Thoracic aorta (tissue), 2 donors: ENCODE measurements at places on chromosomes 7 and 10.

- DNase-seq, result no peak
Observed at GRCh38 chr10:30821261-30821993, 191.9 kb upstream of the LYZL2 start.

GRCh38 chr7:26398427-26398755 is 106.7 kb downstream of the SNX10 start:
- DNase-seq, result peak; percentile 8

DNA sequence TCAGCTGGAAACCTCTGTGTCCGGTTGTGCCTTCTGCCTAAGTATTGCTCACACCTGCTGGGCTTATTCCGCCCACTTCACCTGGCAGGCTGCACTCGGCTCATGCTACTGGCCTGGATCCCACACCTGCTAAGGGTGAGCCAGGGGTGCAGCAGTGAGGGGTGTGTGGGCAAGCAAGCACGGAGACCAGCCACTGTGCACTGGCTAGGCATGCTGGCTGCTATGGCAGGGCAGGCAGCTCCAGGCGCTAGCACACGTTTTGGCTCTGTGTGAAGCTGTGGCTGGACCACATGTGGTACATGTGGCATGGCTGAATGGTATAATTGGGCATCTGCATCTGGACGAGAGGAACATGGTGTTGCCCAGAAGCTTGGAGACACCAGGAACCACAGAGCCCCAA is 940.7 kb downstream of the NRG3 start:
- no peak for DNase-seq

- no peak for DNase-seq
Observed at GRCh38 chr10:70260259-70260658, 23.5 kb downstream of the NPFFR1 start.

GRCh38 chr7:42730586-42730985 is 181.3 kb downstream of the C7orf25 start:
- no peak for DNase-seq

- no peak for DNase-seq
Observed at GRCh38 chr7:41103331-41103730, 599.6 kb downstream of the INHBA start.

GRCh38 chr10:91420868-91421267 is 10.7 kb downstream of the HECTD2 start:
- no peak for DNase-seq

DNA sequence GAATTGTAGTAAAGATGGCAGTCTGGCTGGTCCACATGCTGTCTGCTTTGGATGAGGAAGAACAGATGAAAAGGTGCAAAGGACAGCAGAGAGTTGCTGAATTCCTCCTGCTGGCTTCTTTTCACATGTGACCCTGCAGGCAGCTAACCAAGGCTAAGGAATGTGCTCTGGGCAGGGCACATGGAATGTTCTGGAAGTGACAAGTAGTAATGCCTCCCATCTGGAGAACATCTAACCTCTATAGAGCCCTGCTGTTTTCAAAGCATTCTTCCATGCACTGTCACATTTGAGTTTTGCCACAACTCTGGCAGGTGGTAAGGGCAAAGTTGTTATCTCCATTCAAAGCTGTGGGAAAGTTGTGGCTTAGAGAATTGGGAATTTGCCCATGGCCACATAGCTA is 208.8 kb downstream of the STK31 start:
- no peak for DNase-seq

DNA sequence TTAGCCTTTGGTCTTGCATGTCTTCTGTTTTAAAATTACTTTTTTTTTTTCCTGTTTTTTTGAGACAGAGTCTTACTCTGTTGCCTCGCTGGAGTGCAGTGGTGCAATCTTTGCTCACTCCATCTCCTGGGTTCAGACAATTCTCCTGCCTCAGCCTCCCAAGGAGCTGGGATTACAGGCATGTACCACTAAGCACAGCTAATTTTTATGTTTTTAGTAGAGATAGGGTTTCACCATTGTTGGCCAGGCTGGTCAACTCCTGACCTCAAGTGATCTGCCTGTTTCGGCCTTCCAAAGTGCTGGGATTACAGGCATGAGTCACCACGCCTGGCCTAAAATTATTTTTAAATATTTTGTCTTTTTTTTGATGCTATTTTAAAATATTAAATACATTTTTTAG is 38.5 kb downstream of the MLLT10 start:
- DNase-seq, result no peak

DNA sequence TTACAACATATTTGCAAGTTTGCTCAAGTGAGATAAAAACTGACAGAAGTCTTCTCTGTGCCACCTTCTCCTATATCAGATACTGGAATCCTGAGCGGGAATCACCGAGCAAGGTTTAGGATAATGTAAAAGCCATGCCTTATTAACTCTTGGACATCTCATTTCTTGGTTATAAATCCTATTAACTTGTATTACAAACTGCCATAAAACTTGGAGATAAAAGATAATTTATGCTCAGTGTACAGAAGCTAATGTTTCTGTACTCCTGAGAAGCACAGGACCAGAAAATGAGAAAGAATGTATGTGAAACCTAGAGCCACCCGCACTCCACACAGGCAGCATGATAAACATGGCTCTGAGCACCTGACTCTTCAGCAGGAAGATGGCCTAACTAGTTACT is 181.2 kb upstream of the NOBOX start:
- no peak for DNase-seq

DNA sequence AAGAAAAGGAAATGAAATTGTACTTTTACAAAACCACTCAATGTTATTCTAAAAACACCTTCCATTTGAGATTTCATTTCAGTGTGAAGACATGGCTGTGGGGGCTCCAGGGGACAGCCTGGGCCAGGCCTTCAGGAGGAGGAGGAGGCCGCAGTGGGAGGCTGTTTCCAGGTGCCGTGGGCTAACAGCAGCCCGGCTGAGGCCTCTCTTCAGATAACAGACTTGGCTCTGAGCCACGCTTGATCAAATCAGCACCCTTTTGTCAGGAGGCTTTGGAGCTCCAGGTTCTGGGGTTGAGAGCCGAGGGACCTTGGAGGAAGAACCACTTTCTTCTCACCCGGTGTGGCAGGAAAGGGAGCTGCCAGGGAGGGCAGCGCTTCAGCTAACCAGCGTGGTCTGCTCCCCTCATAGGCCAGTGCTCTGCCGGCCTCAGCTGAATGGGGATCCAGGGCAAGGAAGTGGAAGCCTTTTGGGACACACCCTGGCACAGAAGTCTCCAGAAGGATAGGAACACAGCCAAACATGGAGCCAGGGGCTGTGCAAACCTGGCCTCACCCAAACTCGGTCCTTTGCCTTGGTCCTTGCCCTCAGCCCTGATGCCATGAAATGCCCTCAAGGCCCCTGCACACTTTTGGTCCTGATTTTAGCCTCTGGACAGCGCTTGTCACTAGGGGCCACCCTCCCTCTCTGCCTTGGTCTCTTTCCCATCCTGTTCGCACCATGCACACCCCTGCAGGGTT is 23.5 kb upstream of the CHST15 start:
- DNase-seq, result no peak

DNA sequence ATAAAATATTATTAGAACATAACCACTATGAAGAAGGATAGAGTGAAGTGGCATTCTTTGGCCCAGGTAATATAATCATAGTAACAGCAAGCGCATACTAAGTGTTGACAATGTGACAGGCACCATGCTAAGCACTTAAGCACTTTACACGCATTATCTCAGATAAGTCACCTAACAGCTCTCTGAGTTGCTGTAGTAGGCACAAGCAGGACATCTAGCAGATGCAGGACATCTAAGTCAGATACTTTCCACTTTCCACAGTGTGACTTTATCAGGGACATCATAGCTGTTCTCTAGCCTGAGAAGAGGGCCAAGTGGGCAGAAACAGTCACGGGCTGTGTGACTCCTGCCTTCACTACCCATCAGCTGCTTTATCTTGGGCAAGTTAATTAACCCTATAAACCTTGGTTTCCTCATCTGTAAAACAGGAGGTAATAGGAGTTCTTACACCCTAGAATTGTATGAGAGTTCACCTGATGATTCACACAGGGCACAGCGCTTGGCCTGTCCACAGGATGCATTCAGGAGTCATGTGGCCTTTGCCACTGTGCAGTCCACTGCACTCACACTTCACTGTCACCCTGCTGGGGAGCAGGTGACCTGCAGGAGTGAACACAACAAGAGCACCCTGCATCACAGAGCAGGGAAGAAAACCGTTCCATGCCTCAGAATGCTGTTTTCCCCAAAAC is 12.5 kb downstream of the LIPA start:
- DNase-seq, result no peak

DNA sequence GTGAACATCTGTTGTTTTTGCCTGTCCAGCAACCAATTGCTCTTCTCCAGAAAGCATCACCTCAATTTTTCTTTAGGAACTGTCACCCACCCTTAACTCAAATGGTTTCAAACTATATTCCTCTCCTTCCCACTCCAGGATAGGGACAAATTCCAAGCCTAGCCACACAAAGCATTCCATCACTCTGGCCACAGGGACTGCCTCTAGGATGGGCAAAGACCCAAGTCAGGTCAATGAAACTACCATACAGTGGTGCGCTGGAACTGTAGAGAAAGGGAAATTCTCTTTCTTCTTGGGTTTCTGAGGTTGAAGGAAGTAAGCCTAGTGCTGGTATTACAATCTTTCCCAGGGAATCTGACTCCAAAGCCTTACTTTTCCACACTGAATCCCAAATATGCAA is 3.6 kb downstream of the MICU1 start:
- DNase-seq, result no peak

GRCh38 chr7:106818736-106819135 is 46.3 kb upstream of the PIK3CG start:
- no peak for DNase-seq

- no peak for DNase-seq
Observed at GRCh38 chr7:143387156-143387975, 6.2 kb downstream of the ZYX start.

DNA sequence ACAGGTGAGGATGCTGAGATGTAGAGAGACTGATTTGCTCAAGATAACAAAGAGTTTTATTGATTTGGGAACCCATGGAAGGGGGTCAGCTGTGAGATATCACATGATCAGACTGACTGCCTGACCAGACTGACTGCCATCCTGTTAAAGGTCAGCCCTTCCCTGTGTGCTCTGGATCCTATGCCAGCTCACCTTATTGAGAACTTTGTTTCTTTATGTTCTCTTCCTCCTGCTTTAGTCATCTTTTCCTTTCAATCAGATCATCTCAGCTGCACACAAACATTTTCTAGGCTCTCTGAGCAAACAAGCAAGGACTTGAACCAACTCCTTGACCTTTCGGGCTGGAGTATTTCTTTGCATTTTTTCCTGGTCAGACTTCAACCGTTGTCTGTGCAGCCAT is 50.0 kb upstream of the MTPN start:
- no peak for DNase-seq

DNA sequence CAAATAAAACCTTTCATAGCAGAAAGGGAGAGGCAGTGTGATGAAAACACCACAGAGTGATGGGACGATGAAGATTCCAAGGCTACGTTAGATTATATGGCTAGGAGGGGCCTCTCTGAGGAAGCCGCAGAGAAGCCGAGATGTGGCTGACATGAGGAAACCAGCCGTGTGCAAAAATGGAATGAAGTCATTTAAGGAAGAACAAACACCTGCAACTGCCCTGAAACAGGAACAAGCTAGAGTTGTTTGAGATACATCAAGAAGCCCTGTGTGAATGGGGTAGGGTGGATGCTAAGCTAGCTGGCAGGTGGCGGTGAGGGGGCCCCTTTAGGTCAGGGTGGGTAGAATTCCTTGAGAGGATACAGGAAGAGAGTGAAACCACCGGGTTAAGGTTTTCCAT is 129.5 kb downstream of the KLF6 start:
- DNase-seq, result no peak

DNA sequence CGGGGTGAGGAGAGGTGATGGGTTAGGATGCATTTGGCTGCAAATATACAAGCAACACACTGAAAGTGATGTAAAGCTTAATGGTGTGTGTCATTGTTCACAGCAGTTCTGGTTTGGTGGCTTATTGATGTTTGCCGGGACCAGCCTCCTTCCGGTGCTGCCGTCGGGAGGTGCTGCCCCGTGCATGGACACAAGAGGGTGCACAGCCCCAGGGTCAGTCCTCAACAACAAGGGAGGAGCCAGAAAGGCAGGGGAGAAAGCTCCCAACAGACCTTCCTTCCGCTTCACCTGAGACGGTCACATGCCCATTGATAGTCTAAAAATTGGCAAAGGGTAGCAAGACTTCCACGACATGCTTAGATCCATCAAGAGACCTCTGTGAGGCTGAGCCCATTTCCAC is 9.5 kb downstream of the RNF32 start:
- DNase-seq, result no peak

GRCh38 chr10:60963441-60964256 is 19.7 kb upstream of the RHOBTB1 start:
- no peak for DNase-seq

DNA sequence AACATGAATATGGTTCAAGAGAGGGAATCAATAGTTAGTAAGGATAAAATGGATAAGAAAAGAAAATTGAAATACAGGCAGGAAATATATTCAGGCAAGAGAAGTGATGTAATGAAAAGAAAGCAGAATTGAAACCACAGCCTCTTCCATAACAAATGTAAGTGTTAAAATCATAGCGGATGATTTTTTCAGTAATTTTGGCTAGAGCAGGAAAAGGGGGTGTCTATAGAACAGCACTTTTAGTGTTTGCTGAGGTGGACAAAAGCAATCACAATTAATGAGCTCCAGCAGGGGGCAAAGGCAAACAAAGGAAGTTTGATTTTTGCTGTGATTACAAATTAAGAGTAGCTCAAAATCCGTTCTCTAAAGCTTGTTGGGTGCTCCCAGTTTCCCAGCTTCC is 79.0 kb downstream of the TRIL start:
- no peak for DNase-seq

DNA sequence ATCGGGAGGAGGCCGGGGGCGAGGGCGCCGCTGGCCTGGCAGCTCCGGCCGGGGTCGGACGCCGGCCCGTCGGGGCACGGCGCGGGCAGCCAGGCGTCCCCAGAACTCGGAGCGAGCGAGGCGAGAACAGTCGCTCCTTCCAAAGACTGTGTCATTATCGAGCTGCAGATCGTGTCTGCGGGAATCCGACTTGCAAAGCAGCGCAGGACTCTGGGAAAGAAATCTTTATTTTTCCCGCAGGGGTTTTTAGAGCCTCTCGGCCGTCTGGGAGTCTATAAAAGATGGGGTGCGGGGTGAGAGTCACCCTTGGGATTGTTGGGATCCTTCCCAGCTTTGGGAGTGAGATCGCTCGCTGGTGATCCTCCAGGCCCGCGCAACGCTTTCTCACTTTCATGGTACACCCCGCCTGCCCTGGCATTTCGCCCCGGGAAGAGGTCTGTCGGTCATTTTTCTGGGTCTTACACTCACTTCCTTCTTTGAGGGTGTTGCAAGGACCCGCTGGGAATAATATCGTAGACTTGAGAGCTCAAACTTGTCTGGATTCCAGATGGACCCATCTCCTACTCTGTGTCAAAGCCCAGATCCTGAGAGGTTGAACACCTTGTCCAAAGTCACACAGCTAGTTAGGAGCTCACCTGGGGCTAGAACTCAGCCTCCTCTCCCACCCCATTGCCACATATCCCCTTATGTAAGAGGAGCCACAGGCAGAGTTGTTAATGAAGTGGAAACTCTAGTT is 1.0 kb downstream of the UBTD1 start:
- DNase-seq, result peak; percentile 51

DNA sequence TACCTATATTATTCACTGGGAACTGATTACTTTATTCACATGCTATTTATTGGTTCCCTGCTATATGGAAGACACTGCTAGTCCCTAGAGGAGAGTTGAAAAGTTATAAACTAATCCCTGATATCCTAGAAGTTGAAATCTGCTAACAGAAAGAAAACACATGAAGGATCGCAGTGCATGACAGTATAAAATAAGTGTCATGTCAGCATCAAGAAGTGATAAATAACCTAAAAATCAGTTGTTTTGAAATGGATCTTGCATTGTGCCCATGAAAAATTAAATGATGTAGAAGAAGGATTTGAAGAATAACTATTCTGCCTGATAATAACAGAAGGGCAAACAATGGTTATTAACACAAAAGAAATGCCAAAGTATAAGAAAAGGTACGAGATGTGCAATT is 293.3 kb upstream of the LRRN3 start:
- DNase-seq, result no peak
